Hematopoietic multipotent progenitor cell treated with erythropoietin and hydrocortisone succinate and interleukin-3 and kit ligand, for 8 days (in vitro differentiated cells): ENCODE measurements at places on chromosomes 4 and X.

- DNase-seq, result no peak
Measured at GRCh38 chrX:43564953-43565352, 91.1 kb upstream of the MAOA start.

DNA sequence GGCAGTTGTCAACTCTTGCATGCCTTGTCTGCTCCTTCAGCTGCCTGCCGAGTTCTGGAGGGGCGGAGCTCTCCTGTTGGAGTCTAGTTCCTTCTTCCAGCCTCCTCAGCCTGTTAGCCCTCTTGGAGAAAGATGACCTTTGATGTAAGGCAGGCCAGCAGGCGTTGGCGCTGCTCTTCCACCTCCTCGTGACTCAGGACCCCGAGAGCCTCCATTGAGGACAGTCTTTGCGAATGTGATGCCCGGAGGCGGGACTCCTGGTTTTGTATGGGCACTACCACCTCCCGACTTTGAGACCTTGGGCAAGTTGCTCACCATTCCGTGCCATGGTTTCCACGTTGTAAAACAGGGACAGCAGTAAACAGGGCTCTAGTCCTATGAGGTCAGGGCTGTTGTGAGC is 108.3 kb downstream of the TENM3 start:
- no peak for DNase-seq

DNA sequence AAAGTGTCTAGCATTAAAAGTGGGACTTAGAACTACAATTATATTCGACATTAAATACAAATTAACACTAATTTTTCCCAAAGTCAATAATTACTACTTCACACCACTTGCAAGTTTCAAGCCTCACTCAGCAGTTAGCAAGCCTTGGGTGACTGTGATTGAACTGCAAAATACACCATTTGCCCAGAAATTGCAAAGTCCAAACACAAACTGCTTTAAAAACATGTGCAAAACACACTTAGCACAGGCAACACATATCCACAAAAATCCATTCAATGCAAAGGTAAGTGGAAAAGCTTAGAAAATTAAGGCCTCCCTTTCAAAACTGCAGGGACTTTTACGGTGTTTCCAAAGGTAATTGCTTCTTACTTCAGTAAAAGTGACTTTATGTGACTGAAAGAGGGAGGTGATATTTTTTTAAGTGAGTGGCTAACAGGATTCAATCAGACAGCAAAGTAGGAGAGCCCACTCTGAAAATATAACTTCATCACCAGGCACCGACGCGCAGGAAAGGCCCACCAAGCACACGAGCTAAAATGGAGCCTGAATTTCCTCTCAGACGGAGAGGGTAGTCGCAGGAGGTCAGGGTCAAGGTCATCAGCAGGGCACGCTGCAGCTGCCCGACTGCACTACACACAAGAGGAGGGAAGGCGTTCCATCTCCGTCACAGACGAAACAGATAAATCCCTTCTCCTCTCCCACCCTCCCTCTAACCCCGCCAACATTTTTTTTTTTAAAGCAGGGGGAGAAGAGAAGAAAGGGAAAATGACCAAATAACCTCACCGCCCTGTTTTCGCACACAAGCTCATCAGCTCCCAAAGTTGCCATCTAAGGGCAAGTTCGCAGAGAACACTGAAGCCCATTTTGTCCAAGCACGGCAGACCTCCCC is 3.1 kb downstream of the ZNF827 start:
- DNase-seq, result peak; percentile 54

DNA sequence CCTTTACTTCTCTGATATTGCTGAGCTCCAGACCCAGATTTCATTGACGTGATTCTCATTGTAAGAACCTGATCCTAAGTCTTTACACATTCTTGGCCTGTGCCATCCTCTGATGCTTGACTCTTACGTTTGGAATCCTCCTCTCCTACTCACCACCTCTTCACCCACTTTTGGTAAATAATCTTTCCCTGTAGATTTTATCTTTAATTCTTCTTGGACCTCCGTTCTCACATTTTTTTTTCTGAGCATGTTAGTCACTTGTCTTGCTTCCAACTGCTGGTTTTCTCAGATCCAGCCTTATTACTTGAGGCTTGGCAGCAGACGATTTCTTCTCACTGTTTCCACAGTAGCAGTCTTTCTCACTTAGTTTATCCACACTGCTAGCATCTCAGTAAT is 12.4 kb upstream of the SH3RF1 start:
- no peak for DNase-seq

DNA sequence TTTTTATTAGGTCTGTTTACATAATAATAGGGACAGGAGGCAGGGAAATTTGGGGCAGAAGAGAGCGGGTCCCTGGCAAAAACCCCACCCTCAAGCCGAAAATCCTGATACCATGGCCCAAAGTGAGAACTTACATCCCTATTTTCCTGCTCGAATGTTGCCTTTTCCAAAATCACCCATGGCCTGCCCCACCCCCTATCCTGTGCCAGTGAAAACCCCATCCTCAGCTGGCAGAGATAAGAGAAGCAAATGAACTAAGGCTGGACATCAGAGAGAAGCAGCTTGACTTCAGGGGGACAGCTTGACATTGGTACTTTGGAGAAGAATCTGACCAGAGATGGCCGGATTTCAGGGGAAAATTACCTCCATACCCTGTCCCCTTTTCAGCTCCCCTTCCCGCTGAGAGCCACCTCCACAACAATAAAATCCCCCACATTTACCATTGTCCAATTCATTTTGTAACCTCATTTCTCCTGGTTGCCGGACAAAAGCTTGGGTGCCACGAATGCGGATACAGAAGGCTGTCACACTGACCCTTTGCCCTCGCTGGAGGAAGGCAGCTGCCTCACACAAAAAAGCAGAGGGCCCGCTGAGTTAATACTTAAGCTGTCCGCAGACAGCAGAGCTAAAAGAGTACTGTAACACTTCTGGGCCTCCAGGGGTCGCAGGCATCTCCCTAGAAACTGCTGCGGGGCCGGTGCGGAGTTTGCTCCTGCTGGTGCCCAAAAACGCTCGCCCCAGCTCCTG is 196.2 kb downstream of the SNCA start:
- peak; percentile 49 for DNase-seq

DNA sequence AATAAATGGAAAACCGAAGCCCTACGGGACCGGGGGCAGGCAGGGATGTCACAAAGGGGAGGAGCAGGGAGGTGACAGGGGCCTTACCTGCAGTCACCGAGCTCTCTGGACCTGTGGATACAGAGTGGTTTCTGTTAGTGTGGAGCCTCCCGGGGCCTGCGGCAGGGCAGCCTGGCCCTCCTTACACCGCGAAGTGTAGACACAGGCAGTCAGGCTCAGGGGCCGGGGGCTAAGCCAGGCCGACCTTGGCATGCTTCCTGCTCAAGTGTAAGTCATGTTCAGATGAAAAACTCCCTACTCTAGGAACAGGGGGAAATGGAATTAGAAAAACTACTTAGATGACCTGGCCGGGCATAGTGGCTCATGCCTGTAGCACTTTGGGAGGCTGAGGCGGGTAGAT is 4.3 kb downstream of the FAM3A start:
- no peak for DNase-seq
